Upper lobe of right lung (tissue), 1 donor: ENCODE measurements at places on chromosomes 6 and 20. TPM values are rescaled to one million over a fixed set of nuclear protein-coding genes. Genes with fewer than 3 reads are reported as not detected.
A peak's percentile ranks its signal among the peaks of the same experiment; 100 is the strongest.

DNA sequence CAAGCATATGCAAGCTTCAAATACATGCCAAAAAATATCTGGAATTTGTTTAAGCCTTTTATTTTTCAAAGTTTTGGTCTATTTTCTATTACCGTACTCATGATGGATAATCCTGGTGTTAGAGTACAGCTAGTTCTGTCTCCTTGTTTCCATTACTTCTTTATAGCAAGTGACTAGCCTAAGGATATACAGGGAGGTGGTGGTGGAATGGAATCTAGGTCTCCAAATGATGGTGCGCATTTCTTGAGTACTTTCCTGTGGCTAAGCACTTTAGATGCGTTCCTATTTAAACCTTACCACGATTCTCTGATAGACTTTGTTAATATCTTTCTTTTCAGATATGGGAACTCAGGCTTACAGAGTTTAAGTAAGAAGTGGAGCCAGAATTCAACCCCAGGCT, 3.5 kb downstream of the SLC16A10 start:
- H3K36me3 ChIP-seq, result no peaks in the 10 kb centered on the region
- no peak overlapping the region for H3K27ac ChIP-seq
- H3K27me3 ChIP-seq, result peaks cover 22% of the 10 kb centered on the region
- no peaks in the 10 kb centered on the region for H3K4me1 ChIP-seq
- DNase-seq, result no peak

GRCh38 chr6:98975421-98975820, 27.7 kb upstream of the FBXL4 start:
- DNase-seq, result no peak
- H3K27ac ChIP-seq, result no peak overlapping the region
- H3K36me3 ChIP-seq, result no peaks in the 10 kb centered on the region
- no peaks in the 10 kb centered on the region for H3K27me3 ChIP-seq
- H3K4me3 ChIP-seq, result no peak overlapping the region
- no peaks in the 10 kb centered on the region for H3K4me1 ChIP-seq

DACT2 gene
- 2.5 TPM for total RNA-seq

- no peak overlapping the region for H3K27ac ChIP-seq
- no peaks in the 10 kb centered on the region for H3K27me3 ChIP-seq
- no peak overlapping the region for H3K4me3 ChIP-seq
- H3K4me1 ChIP-seq, result no peaks in the 10 kb centered on the region
These were observed 422.6 kb downstream of the HTR1B start for GRCh38 chr6:77040568-77041195.

- no peaks in the 10 kb centered on the region for H3K36me3 ChIP-seq
- no peaks in the 10 kb centered on the region for H3K4me1 ChIP-seq
- DNase-seq, result no peak
- H3K4me3 ChIP-seq, result no peak overlapping the region
These were observed 157.5 kb downstream of the ADGRG6 start for GRCh38 chr6:142459271-142459670.

- H3K36me3 ChIP-seq, result no peaks in the 10 kb centered on the region
- H3K4me3 ChIP-seq, result no peak overlapping the region
- H3K4me1 ChIP-seq, result peaks cover 50% of the 10 kb centered on the region
- no peaks in the 10 kb centered on the region for H3K27me3 ChIP-seq
- DNase-seq, result no peak
These were observed 19.7 kb upstream of the MRPS18A start for GRCh38 chr6:43707269-43707668.

DNA sequence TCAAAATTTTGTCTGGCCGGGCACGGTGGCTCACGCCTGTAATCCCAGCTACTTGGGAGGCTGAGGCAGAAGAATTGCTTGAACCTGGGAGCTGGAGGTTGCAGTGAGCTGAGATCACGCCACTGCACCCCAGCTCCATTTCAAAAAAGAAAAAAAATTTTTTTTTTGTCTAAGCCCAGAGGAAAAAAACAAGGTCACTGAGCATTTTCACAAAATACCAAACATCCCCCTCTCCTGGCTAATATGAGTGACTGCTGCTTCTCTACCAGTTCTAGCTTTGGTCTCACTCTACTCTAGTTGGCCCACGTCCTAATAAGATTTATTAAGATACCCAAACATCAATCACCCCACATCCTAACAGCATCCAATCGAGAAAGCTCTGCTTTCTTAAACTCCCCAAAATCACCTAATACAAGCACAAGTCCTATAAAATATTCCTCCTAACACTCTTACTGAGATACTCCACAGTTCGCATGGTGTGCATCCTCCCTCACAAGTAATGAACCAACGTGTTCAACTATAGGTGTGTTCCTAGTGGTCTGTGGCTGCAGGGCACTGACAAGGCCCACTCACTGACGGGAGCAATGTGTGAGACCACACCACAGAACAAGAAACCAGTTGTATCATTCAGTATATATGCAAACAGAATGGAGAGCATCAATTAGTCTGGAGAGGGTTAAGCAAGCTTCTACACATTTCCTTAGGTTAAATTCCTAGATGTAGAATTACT, 64.2 kb downstream of the FKBP5 start:
- no peaks in the 10 kb centered on the region for H3K27me3 ChIP-seq
- no peaks in the 10 kb centered on the region for H3K4me1 ChIP-seq
- peaks cover 91% of the 10 kb centered on the region for H3K36me3 ChIP-seq

GRCh38 chr6:79636673-79637072, 5.5 kb downstream of the SH3BGRL2 start:
- DNase-seq, result no peak
- H3K27ac ChIP-seq, result no peak overlapping the region
- H3K4me1 ChIP-seq, result peaks cover 17% of the 10 kb centered on the region
- H3K27me3 ChIP-seq, result no peaks in the 10 kb centered on the region

ADGRG6 gene
- total RNA-seq, result 47.6 TPM

- no peak overlapping the region for H3K27ac ChIP-seq
- DNase-seq, result no peak
- no peaks in the 10 kb centered on the region for H3K27me3 ChIP-seq
- no peaks in the 10 kb centered on the region for H3K4me1 ChIP-seq
These were observed 286.7 kb upstream of the CDYL start for GRCh38 chr6:4489538-4489937.

RIMS4 gene
- total RNA-seq, result 3.2 TPM

DNA sequence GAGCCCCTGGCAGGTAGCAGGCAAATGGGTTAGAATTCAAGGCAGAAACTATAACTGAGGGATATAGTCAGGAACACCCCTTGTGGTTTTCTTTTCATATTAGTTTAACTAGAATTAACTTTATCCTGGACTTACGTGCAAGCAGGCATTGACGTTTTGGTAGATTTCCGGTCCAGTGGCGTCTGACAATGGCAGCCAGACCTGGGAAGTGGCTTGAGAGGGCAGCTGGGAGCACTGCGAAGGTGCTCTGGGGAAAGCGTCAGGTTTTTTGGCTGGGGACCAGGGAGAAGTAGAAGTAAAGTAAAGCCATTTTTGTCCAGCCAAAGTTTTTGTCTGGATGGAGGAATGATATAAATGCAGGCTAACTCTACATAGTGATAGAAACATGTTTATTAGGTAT, 8.4 kb upstream of the ACSS1 start:
- H3K36me3 ChIP-seq, result no peaks in the 10 kb centered on the region
- peaks cover 19% of the 10 kb centered on the region for H3K27me3 ChIP-seq
- H3K4me3 ChIP-seq, result no peak overlapping the region
- peak; percentile 13 for DNase-seq
- no peak overlapping the region for H3K27ac ChIP-seq

ULBP1 gene
- total RNA-seq, result 1.2 TPM

DNA sequence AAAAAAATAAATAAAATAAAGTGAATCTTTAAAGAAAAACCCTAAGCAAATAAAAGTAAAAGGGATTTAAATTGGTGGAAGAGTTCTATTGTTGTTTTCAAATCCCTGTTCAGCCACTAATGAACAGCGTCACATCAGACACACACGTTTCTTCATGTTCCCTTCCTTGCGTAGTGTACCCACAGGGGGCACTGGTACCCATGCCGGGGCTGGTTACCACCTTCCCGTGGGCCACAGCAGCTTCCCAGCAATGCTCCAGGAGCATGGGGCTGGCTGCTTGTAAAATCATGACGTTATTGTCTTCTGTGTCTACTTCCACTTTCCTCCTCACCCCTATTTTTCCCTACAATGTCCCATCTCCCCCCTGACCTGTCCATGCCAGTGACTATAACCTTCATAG, 988.7 kb downstream of the KIF16B start:
- no peak overlapping the region for H3K4me3 ChIP-seq
- no peaks in the 10 kb centered on the region for H3K4me1 ChIP-seq
- no peak for DNase-seq
- H3K27me3 ChIP-seq, result no peaks in the 10 kb centered on the region

DNA sequence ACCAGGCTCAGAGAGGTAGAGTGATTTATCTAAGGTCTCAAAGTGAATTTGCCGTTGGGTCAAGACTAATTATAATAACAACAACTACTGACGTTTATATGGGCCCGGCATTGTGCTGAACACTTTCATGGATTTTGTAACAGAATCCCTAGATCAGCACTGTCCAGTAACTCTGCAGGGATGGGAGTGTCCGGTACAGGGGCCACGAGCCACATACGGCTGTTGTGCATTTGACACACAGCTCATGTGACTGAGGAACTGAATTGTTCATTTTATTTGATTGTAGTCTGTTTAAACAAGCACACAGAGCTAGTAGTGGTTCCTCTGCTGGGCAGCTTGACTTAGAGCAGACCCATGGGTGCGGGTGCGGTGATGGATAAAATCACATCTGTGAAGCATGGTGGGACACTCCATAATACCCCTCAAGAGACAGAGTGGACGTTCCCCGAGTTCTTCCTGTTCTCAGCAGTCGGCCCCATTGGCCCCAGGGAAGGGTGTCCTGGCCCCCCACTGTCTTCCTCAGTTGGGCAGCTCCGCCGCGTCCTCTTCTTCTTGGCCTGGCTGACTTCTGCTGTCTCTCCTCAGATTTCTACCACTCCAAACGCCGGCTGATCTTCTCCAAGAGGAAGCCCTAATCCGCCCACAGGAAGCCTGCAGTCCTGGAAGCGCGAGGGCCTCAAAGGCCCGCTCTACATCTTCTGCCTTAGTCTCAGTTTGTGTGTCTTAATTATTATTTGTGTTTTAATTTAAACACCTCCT, 6.8 kb downstream of the CDKN1A start:
- H3K4me1 ChIP-seq, result peaks cover 45% of the 10 kb centered on the region
- H3K4me3 ChIP-seq, result no peak overlapping the region
- H3K27ac ChIP-seq, result no peak overlapping the region
- peak; percentile 53 for DNase-seq

DNA sequence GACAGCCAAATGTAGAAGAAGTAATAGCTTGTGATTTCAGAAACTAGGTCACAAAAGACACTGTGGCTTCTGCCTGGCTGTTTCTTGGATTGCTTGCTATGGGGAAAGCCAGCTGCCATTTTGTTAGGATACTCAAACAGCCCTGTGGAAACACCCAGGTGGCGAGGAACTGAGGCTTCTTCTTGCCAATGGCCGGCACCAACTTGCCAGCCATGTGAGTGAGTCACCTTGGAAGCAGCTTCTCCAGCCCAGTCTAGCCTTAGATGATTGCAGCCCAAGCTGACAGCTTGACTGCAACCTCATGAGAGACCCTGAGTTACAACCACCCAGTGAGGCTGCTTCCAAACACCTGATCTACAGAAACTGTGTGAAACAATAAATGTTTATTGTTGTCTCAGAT, 11.9 kb upstream of the KIAA1755 start:
- peaks cover 5% of the 10 kb centered on the region for H3K4me1 ChIP-seq
- no peak overlapping the region for H3K4me3 ChIP-seq
- H3K27ac ChIP-seq, result no peak overlapping the region
- DNase-seq, result no peak
- H3K36me3 ChIP-seq, result no peaks in the 10 kb centered on the region

DNA sequence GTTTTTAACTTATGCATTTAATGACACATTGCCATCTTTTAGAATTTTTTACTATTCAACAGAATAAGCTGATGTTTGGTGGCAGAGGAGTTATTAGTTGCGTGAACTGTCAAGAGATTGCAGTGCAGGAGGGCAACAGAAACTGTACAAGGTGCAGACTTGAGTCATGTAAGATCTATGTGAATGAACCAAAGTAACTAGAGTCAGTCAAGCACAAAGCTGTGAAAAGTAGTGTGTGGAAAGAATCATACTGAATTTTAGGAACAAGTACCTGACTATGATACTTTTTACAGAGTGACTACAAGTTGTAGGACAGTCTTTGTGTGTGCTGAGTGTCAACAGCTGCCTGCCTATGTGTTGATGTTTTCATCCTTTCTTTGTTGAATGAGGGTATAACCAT, 2.7 kb upstream of the C6orf163 start:
- no peak for DNase-seq
- no peaks in the 10 kb centered on the region for H3K36me3 ChIP-seq
- no peaks in the 10 kb centered on the region for H3K4me1 ChIP-seq
- H3K27ac ChIP-seq, result no peak overlapping the region
- H3K4me3 ChIP-seq, result no peak overlapping the region
